G401 (cell line): ENCODE measurements at places on chromosomes 13 and 19.
A peak's percentile ranks its signal among the peaks of the same experiment; 100 is the strongest.

GRCh38 chr19:58385891-58386575 is 1.0 kb upstream of the RPS5 start:
- DNase-seq = peak; percentile 14

DNA sequence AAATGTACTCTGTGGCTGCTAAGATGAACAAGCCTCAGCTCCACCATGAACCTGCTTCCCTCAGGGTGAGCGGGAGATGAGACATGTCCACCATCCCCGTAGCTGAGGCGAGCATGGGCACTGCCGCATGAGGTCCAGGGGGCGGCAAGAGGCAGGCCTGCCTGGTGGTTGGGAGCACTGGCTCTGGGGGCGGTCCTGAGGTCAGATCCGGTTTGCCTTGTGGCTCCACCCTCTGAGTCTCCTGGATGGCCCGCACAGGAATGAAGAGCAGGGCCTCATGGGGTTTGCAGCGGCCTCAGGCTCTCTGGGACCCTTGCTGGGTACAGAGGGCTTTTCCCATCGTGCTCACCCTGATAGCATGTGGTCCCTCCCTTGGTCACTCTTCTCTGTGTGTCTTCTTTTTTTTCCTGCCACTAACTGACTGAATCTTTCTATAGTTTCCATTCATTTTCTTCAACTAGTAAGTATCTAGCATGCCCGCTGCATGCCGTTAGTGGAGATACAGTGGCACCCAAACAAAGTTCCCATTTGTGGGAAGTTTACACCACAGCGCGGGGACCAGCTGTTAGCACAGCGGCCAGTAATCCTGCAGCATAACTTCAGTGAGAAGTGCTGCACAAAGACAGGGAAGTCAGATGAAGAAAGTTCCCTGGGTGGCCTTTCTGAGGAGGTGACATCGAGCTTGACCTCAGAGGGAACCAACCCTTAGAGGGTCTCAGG is 37.3 kb downstream of the CAPN12 start:
- no peak for DNase-seq

GRCh38 chr19:10408511-10409283 is 5.4 kb upstream of the CDC37 start:
- DNase-seq = peak; percentile 71

GRCh38 chr19:20318616-20319015 is 151.6 kb downstream of the ZNF486 start:
- DNase-seq = no peak

DNA sequence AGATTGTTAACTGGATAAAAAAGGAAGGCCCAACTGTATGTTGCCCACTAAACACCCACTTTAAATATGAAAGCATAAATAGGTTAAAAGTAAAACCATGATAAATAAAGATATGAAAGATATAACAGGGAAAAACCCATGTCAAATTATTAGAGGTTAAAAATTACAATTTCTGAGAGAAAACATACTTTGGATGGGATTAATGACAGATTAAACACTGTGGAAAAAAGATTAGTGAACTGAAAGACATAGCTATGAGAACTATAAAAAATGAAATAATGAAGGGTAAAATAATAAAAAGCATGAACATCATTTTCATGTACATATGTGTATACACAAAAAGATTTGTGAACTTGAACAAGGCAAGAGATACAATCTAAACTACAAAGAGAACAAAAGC is 2.2 kb upstream of the ZNF577 start:
- no peak for DNase-seq

DNA sequence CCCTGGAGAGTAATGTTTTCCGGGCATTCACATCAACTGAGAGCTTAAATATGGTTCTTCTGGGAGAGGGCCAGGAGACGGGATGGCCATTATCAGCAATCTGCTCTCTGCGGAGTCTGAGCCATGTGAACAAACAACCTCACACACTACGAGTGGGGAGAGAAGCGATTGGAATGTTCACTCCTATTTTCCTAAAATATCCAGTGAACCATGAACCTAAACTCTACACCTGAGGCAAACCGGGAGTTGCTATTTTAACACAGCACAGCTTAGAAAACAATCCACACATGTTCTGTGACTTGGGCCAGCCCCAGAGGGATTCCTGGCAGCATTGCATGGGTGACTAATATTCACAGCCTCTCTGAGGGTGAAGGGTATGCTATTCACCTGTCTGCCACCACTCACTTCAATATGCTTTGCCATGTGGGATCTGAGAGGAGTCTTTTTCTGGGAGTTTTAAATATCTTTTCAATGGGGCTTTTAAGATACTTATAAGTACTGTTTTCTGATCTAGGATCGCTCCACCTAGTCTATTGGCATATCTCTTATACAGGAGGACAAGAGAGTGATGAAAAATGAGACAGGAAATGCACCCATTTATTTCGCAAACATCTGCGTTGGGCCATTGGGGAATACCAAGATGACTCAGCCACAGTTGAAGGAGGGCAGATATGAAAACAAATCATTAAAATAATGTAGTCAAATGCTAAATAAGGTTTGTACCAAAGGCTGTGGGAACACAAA is 72.6 kb upstream of the SERP2 start:
- DNase-seq = peak; percentile 95

DNA sequence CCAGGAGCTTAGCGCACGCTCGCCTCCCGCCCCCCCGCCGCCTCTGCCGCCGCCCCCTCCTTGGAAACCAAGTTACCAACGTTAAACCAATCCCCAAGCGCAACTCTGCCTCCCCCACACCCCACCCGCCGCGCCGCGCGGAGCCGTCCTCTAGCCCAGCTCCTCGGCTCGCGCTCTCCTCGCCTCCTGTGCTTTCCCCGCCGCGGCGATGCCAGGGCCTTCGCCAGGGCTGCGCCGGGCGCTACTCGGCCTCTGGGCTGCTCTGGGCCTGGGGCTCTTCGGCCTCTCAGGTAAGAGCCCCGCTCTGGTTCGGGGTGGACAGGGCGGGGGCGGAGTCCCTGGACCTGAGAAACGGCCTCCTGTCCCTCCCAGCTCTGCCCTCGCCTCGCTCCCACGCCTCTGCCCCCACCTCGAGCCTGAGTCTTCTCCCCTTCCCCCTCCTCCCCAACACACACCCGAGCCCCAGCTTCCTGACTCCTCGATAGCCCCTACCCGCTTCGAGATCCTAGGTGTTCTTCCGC is at the start of gene ICAM5:
Gene ICAM5, plus strand, starts transcription at position 117 of the 521 bp plus-strand sequence. Its CDS starts 92 bp downstream, at position 209.
- no peak for DNase-seq

DNA sequence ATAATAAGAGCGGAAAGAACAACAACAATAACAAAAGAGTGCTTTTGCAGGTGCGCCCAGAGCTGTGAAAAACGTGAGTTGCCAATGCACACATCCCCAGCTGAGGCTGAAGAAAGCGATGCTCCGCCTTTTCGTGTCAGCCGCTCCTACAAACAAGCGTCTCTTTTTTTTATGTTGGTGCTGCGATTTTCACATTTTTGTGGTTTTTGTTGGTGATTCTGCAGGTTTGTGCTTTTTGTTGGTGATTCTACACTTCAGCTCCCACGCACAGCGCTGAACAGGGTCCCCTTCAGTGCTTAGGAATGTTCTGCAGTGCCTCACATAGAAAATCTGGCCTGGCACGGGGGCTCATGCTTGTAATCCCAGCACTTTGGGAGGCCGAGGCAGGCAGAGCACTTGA is 7.3 kb upstream of the SBK3 start:
- DNase-seq = no peak
